ENCODE measurements at places on chromosomes 1 and 21.

GRCh38 chr1:115258302-115258866, 79.7 kb downstream of the NGF start:
- peak; percentile 92 for DNase-seq

GRCh38 chr1:215932558-215932957, 365.5 kb downstream of the KCTD3 start:
- DNase-seq, result no peak

GRCh38 chr21:26179501-26179900, 8.9 kb upstream of the APP start:
- DNase-seq, result no peak

- DNase-seq, result peak; percentile 90
Measured at GRCh38 chr1:184002071-184002470, 35.5 kb downstream of the COLGALT2 start.

- DNase-seq, result no peak
Measured at GRCh38 chr1:2103266-2103900, 53.2 kb downstream of the PRKCZ start.

DNA sequence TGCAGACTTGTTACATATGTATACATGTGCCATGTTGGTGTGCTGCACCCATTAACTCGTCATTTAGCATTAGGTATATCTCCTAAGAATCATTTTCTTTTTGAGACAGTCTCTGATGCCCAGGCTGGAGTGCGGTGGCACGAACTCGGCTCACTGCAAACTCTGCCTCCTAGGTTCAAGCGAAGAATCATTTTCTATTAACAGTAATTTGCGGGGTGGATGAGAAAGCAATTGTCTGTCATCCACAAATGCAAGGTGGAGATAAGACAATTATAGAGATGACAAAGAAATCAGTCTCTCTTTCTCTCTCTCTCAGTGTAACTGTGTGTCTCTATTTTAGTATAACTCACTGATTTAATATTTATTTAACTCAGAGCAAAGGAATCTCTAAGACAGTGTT, 131.0 kb upstream of the KIAA1614 start:
- no peak for DNase-seq

DNA sequence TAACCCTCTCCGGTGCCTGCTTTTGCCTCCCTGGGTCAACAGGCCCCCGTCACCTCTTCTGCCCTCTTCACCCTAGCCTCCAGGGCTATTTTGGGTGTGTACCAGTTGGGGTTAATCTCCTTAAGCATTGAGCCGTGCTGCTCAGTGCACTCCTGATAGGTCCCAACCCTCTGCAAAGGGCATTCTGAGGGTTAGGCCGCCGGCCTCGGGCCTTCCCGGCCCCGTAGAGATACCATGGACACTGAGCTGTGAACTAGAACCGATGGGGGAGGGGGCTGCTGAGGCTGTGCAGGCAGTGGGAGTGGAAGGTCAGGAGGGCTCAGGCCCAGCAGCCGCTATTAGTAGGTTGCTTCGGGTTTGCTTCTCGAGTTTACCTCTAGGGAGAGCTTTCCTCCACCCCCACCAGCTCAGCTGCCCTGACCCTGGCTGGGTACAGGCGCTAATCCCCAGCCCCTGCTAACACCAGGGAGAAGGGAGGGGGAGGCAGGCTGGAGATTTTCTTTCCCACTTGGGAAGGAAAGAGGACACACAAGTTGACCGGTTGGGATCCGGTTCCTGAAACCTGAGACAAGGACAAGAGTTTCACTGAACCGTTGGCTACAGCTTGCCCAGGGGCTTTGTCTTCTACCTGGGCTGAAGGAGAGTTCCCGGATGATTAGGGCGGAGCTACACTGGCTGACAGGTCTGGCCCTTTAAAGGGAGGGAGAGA, 4.8 kb downstream of the LMOD1 start:
- no peak for DNase-seq

DNA sequence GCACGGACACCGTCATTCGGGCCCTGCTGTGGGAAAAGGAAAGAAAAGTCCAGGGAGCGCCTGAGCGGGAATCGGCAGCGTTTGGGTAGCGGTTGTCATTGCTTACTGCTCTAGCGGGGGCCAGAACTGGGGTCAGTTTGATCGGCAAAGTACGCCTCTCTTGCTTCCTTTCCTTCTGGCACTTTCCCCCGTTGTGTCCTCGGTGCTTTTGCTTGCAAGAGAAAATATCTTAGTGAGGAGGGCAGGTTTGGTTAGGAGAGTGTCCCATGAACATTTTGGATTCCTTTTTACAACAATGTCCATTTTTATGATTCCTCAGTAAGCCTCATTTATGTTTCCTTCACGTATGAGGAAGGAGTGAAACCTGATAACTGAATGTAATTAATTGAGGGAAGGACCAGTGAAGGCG, 670 bp downstream of the ST3GAL3 start:
- peak; percentile 64 for DNase-seq

- DNase-seq, result no peak
Measured at GRCh38 chr1:93501399-93501798, 53.5 kb downstream of the FNBP1L start.

- DNase-seq, result no peak
Measured at GRCh38 chr1:106173101-106173500, 883.4 kb upstream of the PRMT6 start.

GRCh38 chr1:67627336-67627735, 57.7 kb upstream of the GADD45A start:
- peak; percentile 29 for DNase-seq

DNA sequence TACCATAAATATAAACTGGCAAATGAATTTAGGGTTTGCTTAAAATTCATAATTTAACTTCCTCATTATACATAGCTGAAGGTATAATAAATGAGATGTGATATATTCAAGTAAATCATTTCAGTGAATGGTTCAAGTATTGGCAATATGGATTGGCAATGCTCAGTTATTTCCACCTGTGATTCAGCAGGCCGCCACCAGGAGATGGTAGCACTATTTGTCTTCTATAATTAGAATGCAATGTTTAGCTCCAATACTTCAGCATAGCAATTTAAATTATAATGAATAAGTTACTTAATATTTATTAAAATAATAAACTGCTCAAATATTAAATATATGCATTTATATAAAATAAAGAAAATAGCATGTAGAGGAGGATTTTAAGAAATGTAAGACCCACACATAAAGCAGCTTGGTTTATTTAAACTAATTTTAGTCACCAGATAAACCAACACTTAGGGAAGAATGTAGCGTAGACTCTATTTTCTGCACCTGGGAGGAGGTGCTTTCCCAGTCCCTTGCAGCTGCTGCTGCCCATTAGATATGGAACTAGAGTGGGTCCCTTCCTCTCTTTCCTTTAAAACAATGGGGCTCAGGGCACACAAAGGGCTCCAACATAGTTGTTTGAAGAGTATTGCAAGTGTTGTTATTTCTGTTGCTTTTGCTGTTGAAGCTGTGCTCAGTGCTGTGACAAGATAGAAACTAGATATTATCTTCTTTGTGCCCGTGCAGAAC, 62.1 kb downstream of the PLPPR4 start:
- DNase-seq, result peak; percentile 3

GRCh38 chr1:37506740-37507139, 7.8 kb downstream of the MEAF6 start:
- no peak for DNase-seq

Measured in cardiac fibroblast (primary cell).